Neural cell (in vitro differentiated cells): ENCODE measurements at places on chromosomes 3 and 15. TPM values are rescaled to one million over a fixed set of nuclear protein-coding genes. Genes with fewer than 3 reads are reported as not detected.

Gene CKMT1B
- 23.2 and 29.8 TPM in 2 replicates for polyA plus RNA-seq

Gene ALS2CL
- polyA plus RNA-seq = 0.11 and 0.52 TPM in 2 replicates

Gene RYR3
- 12.6 and 14.1 TPM in 2 replicates for polyA plus RNA-seq

Gene CSPG4
- not detected in 2 replicates for polyA plus RNA-seq

Gene P2RY14
- polyA plus RNA-seq = not detected in 2 replicates

Gene CEP19
- 37.9 and 43.1 TPM in 2 replicates for polyA plus RNA-seq

Gene MESP2
- not detected in 2 replicates for polyA plus RNA-seq

Gene CD80
- polyA plus RNA-seq = not detected in 2 replicates

Gene GOLGA8O
- polyA plus RNA-seq = not detected in 2 replicates

Gene RASGRF1
- 11.0 and 17.0 TPM in 2 replicates for polyA plus RNA-seq
